Left cardiac atrium (tissue), 4 donors: ENCODE measurements at places on chromosomes 4 and X. TPM values are rescaled to one million over a fixed set of nuclear protein-coding genes. Genes with fewer than 3 reads are reported as not detected.

Gene PRKG2
- total RNA-seq: 7.5 TPM

Gene ZNF674
- 2.7 TPM for total RNA-seq

Gene USP26
- not detected for total RNA-seq

Gene HEPH
- 35.0 TPM for total RNA-seq

Gene MTTP
- 0.59 TPM for total RNA-seq
